ENCODE measurements at places on chromosomes 2 and 18.
A peak's percentile ranks its signal among the peaks of the same experiment; 100 is the strongest.

GRCh38 chr2:119011910-119012209 lies 69.9 kb downstream of the MARCO start:
- no peak for DNase-seq

GRCh38 chr2:147663962-147664361 lies 180.9 kb upstream of the ACVR2A start:
- DNase-seq: no peak

DNA sequence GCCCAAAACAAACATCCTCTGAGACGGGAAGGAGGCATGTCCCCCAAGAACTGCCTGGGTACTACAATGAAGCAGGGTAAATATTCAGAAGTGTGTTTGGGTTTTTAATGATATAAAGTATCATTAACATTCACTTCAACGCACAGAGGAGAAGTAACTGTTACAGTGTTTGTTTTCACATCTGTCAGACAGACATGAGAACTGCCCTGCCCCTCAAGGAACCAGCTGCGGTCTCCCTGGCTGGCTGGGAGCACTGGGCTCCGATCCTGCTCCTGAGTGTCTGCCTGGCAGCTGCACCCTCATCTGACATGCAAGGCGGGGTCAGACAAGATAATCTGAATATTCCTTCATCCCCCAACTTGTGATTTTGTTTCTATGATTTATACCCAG lies 75.6 kb downstream of the MBP start:
- DNase-seq: peak; percentile 22

- DNase-seq: no peak
These were observed 25.2 kb upstream of the TLK1 start for GRCh38 chr2:171185941-171186340.

GRCh38 chr2:54967759-54968365 lies 82.4 kb downstream of the RTN4 start:
- no peak for DNase-seq

- no peak for DNase-seq
These were observed 89.3 kb downstream of the BCL2L11 start for GRCh38 chr2:111210036-111210435.

- no peak for DNase-seq
These were observed 109.8 kb upstream of the RPRM start for GRCh38 chr2:153588408-153588807.

DNA sequence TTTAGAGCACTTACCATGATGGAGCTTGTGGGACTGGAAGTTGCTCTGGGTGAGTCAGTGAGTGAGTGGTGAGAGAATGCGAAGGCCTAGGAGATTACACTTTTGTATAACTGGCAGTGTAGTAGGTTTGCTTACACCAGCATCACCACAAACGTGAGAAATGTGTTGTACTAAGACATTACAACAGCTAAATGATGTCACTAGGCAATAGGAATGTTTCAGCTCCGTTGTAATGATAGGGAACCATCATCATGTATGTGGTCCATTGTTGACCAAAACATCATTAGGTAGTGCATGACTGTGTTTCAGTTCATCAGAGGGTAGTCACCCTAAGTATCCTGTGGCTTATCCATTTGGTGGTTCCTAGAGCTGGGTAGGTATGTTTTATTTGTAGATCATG lies 11.9 kb downstream of the ZNF407 start:
- DNase-seq: no peak

GRCh38 chr2:178899656-178900055 lies 92.4 kb upstream of the TTN start:
- DNase-seq: no peak

GRCh38 chr2:162333968-162334367 lies 10.0 kb upstream of the GCA start:
- no peak for DNase-seq

- no peak for DNase-seq
These were observed 84.2 kb downstream of the TEX51 start for GRCh38 chr2:126982935-126983334.

GRCh38 chr2:24885221-24886125 lies 34.6 kb downstream of the ADCY3 start:
- DNase-seq: no peak

DNA sequence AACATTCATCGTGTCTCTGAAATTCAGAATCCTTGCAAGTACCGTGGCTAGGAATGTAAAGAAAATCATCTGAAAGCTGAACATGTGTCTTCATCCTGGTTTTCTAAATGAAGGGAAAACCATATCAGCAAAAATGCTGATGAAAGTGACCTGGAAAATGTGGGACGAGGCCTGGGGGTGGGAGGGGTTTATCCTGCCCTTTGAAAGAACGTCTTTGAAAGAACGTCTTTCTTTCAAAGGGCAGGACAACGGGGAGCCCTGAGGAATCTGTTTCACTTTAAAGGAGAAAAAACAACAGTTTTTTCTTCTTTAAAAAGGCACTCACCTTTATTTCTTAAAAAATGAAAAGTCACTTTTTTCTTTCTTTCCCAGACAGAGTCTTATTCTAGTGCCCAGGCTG lies 185.2 kb downstream of the ALPK2 start:
- DNase-seq: no peak

DNA sequence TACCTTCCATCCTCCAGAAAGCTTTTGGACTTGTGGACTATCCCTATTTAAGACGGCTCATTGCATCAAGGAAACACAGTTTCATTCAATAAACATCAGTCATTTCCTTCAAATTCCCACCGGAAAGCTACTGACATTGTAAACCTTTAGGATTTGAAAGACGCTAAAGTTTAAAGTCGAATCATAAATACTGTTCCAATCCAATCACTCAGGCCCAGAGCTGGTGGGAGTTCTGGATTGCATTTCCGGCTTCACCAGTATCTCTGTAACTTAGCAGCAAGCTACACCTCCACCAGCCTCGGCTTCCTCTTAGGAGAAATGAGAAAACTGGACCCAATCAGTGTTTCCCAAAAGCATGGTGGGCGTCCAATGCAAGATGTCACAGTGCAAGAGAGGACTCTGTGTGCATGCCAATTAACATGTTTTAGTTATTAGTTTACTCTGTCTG lies 1.6 kb downstream of the WDFY1 start:
- no peak for DNase-seq

GRCh38 chr18:6373187-6373586 lies 41.5 kb downstream of the L3MBTL4 start:
- DNase-seq: no peak

- no peak for DNase-seq
These were observed 669.1 kb downstream of the GALR1 start for GRCh38 chr18:77918730-77919129.

DNA sequence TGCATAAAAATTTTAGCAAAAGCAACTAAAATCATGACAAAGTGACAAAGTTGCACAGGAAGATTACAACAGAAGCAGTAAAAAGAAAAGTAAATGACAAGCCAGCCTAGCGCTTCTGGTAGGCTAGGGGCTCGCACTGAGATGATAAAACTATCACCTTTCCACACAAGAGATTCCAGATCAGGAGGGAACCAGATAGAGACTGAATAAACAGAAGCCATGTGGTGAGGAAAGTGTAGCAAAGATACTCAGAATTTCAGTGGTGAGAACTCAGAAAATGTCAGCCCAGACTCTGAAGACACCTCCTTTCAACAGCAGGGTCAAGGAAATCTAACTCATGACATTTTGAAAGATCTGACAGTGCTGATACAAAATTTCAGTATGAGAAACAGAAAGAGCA lies 77.4 kb upstream of the DNAJC10 start:
- no peak for DNase-seq

DNA sequence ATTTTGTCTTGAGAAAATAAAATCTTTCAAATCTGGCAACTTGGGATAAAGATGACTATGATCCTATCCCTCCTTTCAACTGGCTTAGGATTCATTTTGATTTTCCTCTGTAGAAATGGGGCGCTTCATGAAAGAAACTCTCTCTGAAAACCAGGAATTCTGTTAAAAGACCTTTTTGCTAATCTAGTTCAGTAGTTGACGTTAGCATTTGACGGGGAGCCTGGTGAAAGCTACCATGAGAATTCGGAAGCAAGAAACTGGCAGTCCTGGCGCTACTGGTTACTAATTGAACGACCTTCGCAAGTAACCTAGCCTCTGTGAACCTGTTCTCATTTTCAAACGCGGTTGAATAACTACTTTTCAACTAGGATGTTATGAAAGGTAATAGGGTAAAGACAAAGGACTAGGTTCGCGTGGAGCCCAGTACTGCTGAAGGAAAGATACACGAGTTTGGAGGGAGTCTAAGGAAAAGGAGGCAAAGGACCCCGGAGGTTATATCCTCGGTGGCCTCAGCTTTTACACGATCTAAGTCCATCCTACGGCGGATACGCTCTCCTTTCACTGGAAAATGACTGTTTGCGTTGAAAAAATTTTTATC lies 604 bp upstream of the STK11IP start:
- no peak for DNase-seq

DNA sequence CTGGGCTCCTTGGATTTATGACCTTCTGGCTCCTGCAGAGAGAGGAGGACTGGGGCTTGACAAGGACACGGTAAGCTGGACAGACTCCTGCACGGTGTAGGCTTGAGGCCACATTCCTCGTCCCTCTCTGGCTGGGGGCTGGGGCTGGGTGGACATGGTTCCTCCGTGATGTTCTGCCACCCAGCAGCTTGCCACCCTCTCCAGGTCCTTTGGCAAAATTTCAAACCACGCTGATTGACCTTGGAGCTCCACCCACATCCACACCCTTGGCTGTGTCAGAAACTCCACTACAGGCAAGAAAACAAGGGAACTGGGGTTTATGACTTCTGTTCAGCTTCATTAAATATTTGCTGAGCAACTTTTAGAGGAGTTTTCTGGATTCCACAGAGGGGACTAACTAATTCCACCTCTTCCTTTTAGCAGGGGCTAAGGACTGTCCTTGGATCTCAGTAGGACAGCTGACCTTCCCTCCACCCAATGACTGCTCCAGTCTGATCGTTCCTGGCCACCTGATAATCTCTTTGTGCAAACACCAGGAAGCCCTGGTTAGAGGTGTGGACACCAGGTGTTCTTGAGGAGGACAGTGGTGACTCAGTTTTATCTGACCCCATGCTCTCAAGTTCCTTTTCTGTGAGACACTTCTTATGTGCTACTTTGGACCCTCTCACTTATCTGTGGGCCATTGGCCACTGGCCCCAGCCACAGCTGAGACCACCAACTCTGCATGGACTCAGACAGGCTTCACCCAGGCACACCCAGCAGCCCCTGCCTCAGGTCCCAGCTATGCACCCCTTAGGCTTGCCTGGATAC lies 29.3 kb downstream of the GPR55 start:
- no peak for DNase-seq

DNA sequence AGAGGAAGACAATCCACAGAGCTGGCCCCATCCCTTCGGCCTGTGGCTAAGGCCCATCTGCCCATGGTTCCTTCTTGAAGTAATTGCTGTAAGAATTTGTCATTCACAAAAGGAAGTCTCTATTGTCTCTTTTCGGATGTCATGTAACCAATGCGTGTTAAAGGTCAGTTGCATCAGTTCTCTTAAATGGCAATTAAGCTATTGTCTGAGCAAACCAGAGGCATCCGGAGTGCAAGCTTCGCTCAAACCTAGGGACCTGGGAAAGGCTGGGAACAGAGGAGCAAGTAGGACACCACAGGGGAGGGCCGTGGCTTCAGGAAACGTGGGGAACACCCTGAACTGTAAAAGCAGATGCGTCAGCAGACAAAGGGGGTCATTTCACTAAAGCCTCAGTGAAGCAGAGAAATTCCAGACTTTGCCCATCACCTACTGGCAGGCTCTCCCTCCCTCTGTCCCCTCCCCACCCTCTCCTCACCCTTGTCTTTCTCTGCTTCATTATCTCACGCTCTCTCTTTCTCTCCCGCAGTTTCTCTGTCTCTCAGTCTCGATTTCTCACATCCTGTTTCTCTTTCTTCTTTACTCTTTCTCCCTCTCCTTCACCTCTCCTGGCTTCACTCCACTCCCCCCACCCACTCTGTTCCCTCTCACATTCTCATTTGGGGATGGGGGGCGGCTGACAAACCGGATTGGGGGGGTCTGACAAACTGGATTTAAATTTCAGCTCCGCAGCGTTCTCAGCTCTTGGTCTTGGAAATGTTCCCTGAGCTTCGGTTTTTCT lies 204.6 kb upstream of the TNP1 start:
- no peak for DNase-seq

- no peak for DNase-seq
These were observed 29.3 kb downstream of the ZC3H15 start for GRCh38 chr2:186515376-186515775.

- no peak for DNase-seq
These were observed 29.4 kb upstream of the CHMP3 start for GRCh38 chr2:86592547-86593230.

- DNase-seq: no peak
These were observed 122.3 kb upstream of the RAB6C start for GRCh38 chr2:129857200-129857599.

- DNase-seq: no peak
These were observed 14.3 kb upstream of the D2HGDH start for GRCh38 chr2:241720099-241720498.

GRCh38 chr18:12606592-12607315 lies 51.2 kb downstream of the SPIRE1 start:
- DNase-seq: no peak

DNA sequence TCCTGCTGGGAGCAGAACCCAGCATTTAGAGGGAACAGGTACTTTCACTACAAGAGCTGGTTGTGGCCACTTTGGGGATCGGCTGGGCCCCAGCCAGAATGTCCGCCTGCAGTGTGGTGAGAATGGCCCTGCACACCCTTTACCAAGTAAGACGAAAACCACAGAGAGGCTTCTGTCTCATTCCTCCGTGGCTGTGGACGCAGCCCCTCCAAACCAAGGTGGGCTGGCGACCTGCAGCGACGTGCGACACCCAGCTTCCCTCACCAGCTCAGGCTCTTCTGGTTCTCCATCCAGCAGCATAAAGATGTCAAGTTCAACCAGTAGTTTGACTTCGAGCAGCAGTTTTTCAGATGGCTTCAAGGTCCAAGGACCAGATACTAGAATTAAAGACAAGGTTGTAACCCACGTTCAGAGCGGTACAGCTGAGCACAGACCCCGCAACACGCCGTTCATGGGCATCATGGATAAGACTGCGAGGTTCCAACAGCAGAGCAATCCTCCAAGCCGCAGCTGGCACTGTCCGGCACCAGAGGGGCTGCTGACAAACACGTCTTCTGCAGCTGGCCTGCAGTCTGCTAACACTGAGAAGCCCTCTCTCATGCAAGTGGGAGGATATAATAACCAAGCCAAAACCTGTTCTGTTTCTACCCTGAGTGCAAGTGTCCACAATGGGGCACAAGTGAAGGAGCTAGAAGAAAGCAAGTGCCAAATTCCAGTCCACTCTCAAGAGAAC lies 56.2 kb downstream of the WDSUB1 start:
- DNase-seq: no peak

- peak; percentile 45 for DNase-seq
These were observed 501 bp downstream of the LPIN1 start for GRCh38 chr2:11746807-11747459.

DNA sequence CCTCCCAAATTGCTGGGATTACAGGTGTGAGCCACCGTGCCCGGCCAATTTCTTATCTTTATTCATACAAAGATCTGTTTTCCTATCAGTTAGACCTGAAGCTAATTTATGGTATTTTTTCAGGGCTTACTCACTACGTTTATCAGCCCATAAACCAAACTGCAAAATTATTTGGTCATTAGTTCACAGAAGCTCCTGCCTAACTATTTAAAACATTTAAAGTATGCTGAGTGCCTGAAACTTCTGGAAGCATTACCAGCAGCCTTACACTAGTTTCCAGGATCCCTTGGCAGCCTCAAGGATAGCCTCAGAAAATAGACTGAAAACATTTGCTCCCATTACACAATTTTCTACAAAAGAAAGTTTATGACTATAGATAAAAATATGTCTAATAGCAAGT lies 68.8 kb downstream of the GALNT13 start:
- DNase-seq: no peak

Data from NCI-H187 (cell line).